ENCODE measurements at places on chromosomes 13 and 19.

DNA sequence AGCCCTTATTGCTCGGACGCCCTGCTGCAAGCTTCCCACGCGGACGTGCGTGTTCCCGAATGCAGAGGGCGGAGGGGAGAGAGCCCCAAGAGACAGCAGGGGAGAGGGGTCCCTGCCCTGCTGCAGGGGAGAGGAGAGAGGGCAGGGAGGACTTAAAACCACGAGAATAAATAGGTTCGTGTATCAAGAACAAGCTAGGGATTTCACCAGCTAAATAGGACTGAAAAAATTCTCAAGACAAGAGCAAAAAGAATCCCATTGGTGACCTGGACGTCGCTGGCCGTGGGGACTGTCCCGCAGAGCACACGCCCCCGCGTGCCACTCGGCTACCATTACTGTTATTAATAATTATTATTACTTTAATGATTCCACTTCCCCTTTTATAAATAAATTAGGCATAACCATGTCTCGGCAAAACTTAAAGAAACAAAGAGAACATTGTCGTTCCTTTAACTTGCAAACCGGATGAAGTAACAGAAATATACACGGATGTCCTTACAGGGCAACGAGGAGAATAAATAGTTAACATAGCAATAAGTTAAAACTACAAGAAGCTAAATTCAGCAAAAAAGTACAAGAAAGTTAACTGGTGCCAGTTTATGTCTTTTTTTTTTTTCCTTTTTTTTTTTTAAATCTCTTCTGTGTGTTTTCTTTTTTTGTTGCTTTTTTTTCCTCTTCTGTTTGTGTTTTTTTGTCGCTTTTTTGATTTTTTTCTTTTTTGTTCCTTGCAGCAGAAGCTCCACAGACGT is 16.6 kb downstream of the PRKCSH start:
- DNase-seq: no peak

GRCh38 chr19:9986787-9987281 is 23.5 kb downstream of the COL5A3 start:
- no peak for DNase-seq

- no peak for DNase-seq
These were observed 201.7 kb upstream of the UBL3 start for GRCh38 chr13:30052120-30052519.

GRCh38 chr13:89687066-89687465 is 1660.4 kb upstream of the MIR17HG start:
- no peak for DNase-seq

DNA sequence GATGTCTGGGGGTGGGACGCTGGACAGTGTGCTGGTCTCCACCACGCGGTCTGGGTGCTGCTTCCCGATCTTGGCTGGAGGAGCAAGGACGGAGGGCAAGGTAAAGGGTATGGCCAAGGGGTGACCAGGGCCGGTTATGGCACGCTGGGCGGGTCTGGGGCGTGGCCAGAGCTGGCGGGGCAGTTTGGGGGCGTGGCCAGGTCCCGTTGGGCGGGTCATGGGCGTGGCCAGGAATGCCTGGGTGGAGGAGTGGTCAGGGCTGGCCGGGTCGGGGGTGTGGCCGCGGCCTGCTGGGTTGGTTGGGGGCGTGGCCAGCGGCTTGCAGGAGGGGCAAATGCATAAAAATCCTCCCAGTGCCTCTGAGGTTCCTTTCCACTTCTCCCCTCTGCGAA is 19.2 kb downstream of the GPX4 start:
- DNase-seq: no peak

DNA sequence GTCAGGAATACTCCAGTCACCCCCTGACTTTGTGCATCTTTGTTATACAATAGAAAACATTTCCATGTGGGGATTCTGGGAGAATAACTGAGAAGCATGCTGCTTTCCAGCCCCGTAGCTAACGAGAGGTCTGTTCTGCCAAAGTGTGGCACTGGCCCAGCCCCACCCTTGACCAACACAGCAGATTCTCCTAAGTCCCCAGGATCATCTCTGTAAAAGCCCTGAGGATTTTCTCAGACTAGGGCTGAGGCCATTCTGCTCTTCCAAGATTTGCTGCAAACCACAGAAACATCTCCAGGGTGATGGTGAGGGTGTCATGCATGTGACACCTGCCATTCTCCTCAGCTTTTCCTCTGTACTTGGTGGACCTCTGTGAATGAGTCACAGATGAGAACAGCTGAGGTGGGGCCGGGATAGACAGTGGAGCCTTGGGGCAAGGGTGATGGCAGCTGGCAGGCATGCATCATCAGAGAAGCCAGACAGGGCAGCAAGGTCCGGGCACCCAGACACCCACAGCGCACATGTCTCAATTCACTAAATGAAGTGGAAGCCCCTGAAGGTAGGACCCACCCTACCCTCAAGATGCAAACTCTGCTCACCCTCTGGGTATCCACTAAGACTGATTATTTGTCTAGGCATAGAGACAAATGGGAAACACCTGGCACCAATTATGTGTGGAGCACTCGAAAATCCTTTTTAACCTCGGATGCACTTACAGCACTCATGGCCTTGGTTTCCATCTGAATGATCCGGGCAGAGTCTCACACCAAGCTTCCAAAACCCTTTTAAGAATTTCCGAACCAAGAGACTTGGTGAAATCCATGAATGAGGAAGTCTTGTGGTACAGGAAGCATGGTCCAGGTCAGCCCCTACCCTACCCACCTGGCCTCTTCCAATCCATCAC is 20.1 kb upstream of the DOCK9 start:
- DNase-seq: no peak

DNA sequence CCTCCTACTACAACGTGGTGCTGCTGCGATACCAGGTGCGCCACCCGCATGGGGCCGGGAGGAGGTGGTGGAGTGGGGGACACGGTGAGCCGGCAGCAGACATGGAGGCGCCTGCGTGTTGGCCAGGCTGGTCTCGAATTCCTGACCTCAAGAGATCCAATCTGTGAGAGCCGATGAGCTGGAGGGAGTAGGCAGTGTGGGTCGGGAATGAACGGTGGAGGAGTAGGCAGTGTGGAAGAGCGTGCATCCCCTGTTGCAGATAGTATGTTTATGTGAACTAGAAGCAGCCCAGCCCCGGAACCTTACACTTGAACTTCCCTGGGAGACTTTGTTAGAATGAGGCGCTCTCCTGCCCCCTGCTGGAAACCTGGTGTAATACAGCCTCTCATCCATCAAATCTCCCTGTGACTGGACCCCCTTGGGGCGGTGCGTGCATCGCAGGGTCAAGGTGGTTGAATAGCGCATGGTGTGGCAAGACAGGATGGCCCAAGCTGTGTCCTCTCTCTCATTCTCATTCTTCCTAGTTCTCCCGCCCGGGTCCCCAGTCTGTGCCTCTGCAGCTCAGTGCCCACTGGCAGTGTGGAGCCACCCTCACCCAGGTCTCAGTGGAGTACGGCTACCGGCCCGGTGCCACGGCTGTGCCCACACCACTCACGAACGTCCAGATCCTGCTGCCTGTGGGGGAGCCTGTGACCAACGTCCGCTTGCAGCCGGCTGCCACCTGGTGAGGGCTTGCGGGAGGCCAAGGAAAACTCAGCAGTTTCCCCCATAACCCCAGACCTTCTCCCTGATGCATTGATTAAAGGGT is 10.5 kb upstream of the B3GNT3 start:
- peak; percentile 46 for DNase-seq

- DNase-seq: no peak
These were observed 7.2 kb downstream of the HNRNPL start for GRCh38 chr19:38842439-38843174.

DNA sequence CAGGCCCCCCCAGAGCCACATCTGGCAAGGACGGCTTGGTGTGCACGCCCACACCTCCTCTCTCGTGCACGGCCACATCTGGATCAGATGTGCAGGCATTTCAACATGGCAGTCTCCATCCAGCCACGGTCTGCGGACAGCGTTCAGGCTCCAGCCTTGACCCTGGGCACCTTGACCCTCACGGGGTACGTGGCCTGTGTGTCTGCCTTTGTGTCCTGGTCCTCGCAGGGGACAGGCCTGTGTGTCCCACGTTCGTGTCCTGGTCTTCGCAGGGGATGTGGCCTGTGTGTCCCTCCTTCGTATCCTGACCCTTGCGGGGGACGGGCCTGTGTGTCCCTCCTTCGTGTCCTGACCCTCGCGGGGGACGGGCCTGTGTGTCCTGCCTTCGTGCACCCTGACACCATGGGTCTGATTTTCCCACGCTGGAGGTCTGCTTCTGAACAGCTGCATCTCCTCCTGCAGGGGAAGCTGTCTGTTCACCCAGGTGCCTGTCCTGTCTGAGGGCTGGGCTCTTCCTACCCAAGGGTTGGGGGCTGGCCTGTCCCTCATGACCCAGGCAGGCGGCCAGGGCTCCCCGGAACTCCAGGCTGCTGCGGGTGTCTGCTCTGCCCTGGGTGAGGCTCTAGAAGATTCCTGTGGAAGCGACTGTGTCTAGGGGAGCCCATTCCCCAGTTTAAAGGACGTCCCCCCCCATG is 25.3 kb downstream of the RASA3 start:
- peak; percentile 42 for DNase-seq

GRCh38 chr13:24747248-24748060 is 16.5 kb upstream of the RNF17 start:
- DNase-seq: no peak

DNA sequence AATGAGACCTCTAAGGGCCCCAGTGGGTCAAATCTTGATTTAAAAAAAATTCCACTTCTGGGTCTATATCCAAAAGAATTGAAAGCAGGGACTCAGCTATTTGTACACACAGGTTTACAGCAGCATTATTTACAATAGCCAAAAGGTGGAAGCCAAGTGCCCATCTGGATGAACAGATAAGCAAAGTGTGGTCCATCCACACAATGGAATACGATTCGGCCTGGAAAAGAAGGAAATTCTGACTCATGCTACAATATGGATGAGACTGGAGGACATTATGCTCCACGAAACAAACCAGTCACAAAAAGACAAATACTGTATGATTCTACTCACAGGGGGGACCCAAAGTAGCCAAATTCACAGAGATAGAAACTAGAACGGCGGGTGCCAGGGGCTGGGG is 76.7 kb downstream of the CACNA1A start:
- DNase-seq: no peak

DNA sequence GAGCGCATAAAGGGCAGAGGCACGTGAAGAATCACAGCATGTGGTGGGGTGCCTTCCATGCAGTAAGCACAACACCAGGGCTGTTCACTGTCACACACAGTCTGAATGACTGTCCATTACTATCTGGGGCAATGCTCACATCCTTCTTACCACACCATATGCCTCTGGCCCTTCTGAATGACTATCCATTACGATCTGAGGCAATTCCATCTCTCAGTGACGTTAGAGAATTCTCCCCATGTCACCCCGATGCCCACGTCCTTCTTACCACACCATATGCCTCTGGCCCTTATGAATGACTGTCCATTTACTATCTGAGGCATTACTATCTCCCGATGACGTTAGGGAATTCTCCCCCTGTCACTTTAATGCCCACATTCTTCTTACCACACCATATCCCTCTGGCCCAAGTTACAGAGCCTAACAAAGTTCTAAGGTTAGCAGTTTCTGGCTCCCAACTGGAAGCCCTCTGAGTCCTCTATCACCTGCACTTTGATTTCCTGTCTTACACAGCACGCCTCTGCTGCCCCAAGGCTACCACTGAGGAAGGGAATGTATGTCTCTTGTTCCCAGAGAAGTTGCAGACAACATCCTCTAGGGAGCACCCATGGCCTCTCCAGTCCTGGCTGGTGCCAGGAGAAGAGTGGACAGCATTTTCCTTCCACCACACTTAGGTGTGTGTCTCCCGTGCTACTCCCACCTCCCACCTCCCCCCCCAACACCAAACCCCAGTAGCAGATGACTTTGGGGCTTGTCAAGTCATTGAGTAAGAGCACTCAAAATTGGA is 154.8 kb downstream of the COG6 start:
- DNase-seq: no peak

GRCh38 chr19:17886515-17886914 is 14.8 kb downstream of the SLC5A5 start:
- DNase-seq: no peak

GRCh38 chr13:89401264-89401675 is 1730.1 kb downstream of the SLITRK5 start:
- DNase-seq: no peak

DNA sequence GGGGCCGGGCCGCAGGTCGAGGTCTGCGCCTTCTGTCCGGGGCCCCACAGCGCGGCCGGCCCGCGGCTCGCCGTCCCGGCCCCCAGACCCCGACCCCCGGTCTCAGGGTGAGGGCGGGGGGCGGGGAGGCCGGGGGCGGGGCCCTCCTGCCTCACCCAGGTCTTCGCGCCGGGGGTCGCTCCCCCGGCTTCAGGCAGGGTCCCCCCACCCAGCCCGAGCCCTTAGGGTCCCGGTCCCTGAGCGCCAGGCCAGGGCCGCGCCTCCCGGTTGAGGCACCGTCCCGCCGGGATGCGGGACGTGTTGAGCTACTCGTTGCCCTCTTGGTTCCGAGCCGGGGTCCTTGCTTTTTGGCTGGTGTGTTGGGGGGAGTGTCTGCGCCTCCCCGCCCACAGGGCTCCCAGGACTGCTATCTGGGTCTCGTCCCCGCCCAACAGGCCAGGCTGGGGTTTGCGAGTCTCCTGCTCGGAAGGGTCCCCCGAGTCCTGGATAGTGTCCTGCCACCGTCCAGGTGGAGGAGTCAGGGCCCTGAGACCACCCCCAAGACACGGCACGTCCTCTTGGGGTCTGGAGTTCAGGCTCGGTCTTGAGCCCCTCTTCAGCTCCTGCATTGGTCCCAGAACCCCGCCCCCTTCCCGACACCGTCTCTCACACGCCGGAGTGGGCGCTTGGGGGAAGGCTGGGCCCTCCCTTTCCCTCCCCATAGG is 452 bp downstream of the PIAS4 start:
- DNase-seq: no peak

- DNase-seq: peak; percentile 72
These were observed 22.4 kb downstream of the EPSTI1 start for GRCh38 chr13:42969565-42970172.

- DNase-seq: no peak
These were observed 24.0 kb upstream of the ALOX5AP start for GRCh38 chr13:30711375-30711774.

- DNase-seq: no peak
These were observed 6.5 kb upstream of the SSBP4 start for GRCh38 chr19:18412610-18413239.

- DNase-seq: no peak
These were observed 252.1 kb downstream of the RFC3 start for GRCh38 chr13:34070006-34070405.

GRCh38 chr19:38265921-38266429 is 1.6 kb downstream of the SPINT2 start:
- DNase-seq: no peak

GRCh38 chr13:27270594-27271520 is at the start of gene RASL11A:
Gene RASL11A, plus strand, starts transcription at chr13:27270830. Its CDS starts 115 bp downstream, at chr13:27270945.
- peak; percentile 82 for DNase-seq

- no peak for DNase-seq
These were observed 3.0 kb downstream of the OPA3 start for GRCh38 chr19:45581576-45581975.

- no peak for DNase-seq
These were observed 222.2 kb downstream of the MYO16 start for GRCh38 chr13:108851660-108852059.

GRCh38 chr19:35851213-35852028 is 883 bp downstream of the NPHS1 start:
- DNase-seq: no peak

- no peak for DNase-seq
These were observed 85.4 kb downstream of the KLF12 start for GRCh38 chr13:74048756-74049155.
